ENCODE measurements at places on chromosomes 4 and X.

GRCh38 chr4:78100060-78100459, 42.9 kb downstream of the FRAS1 start:
- no peak for DNase-seq

- no peak for DNase-seq
Measured at GRCh38 chr4:99221980-99222379, 2.9 kb upstream of the ADH6 start.

DNA sequence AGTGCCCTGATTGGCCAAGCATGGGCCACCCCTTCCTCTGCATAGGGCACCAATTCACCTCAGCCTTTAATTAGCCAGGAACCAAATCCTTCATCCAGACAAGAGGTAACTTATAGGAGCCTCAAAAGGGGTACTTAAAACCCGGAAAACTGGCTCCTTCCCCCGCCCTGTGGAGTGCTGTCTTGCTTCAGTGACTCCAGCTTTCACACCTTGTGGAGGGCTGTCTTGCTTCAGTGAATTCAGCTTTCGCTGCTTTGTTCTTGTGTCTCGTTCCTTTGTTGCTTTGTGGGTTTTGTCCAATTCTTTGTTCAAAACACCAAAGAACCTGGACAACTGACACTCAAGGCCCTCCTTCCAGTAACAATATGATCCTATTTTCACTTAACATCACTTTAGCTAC, 82.2 kb upstream of the FRG1 start:
- no peak for DNase-seq

- no peak for DNase-seq
Measured at GRCh38 chrX:48649102-48649501, 34.5 kb upstream of the WAS start.

GRCh38 chr4:174629265-174629664, 107.0 kb upstream of the HPGD start:
- DNase-seq, result peak; percentile 26

- peak; percentile 68 for DNase-seq
Measured at GRCh38 chr4:151407466-151408379, 1.3 kb upstream of the FHIP1A start.

DNA sequence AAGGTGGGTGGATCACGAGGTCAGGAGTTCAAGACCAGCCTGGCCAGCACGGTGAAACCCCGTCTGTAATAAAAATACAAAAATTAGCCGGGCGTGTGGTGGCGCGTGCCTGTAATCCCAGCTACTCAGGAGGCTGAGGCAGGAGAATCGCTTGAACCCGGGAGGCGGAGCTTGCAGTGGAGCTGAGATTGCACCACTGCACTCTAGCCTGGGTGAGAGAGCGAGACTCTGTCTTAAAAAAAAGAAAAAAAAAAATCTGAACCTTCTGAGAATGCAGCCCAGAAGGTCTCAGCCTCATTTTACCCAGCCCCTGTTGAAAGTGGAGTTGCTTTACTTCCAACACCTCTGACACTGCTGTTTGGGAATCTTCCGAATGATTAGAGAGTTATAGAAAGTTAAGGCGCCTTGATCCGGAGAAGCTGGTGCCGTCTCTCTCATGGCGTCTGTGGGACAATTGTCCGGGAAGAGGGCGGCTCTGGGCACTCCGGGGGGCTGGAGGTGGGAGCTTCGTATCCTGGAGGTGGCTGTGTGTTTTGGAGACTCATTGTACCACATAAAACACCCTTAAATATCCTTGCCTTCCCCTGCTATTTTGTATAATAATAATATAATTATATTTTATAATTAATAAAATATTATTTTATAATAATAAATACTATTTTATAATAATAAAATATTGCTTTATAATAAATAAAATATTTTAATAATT, 92.7 kb upstream of the PPP2R3B start:
- no peak for DNase-seq

GRCh38 chr4:53185869-53186585, 179.8 kb downstream of the SCFD2 start:
- DNase-seq, result no peak

DNA sequence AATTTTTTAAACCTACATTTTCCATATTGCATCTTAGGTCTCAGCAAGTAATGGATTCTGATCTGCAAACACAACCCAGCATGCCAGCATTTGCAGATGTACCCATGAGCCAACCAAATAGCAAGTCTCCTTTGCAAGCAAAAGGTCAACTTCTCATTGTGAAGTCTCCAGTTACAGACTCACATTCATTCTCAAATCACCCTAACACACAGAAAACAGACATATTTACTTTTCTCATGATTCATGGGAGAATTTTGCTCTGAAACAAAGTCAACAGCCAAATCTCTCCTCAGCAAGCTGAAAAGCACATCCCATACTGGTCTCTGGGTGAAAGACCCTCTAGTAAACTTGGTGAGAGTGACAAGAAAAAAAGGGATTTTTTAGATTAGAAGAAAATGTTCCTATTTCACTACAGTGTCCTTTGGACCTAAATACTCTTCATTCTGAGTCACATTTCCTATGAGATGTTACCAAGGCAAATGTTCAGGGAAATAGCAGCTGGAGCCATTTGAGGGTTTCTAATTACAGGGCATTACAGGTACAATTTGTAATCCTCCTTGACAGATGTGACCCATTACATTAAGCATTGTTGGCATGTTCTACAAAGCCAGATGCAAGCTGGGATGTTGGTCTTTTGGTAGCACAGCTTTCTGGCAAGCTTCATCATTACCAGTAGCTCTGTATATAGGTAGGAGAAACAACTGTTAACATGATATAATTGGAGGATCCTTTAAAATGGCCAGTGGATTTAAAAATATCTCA, 383.3 kb downstream of the SMARCA1 start:
- DNase-seq, result no peak

- DNase-seq, result no peak
Measured at GRCh38 chrX:25017667-25018247, 2.0 kb upstream of the ARX start.

GRCh38 chrX:83516597-83516996, 8.5 kb downstream of the POU3F4 start:
- DNase-seq, result no peak

GRCh38 chr4:109557433-109557832, 2.6 kb upstream of the MCUB start:
- DNase-seq, result no peak

DNA sequence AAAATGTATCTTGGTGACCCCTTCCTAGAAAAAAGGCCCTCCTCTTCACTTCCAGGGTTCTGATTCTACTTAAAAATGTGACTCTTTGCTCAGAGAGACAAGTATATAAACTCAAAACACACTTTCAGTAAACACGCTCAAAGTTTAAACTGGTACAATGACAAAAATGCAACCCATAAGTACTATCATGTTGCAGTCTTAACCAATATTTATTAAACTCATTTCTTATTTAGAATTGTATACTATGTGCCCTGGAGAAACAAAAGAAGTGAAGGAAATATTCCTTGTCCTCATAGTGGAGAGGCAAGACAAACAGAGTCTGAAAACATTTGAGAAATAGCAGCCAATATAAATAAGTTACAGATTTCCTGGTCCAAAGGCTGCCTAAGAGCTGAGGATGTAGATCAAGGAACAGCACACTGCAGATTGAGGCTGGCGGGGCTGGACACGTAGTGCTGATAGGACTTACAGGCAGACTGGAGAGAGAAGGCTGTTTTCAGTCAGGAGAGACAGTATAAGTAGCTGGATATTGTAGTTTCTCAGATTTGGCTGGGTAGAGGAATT, 39.1 kb upstream of the ANXA3 start:
- no peak for DNase-seq

DNA sequence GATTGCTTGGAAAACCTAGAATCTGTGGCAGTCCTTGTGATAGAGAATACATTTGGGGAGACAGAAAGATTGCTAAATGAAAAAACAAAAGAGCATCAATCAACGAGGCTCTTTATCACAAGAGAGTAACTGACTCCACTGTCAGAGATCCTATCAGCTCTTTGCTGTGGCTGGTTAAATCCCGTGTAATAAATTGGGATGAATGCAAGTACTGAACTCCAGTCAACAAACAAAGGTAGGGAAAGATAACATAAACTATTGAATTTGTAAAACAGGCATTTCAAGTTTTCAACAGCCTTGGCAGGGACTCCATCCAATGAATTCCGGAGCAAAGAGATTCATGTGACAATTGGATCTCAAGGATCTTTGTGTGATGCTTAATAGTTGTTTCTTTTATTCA, 21.3 kb downstream of the MMRN1 start:
- DNase-seq, result no peak

- DNase-seq, result no peak
Measured at GRCh38 chr4:189021831-189022230, 882.6 kb downstream of the TRIML1 start.
